ENCODE measurements at places on chromosomes 12 and 14. TPM values are rescaled to one million over a fixed set of nuclear protein-coding genes. Genes with fewer than 3 reads are reported as not detected.

GRCh38 chr14:76313852-76314251 lies 62.1 kb upstream of the ESRRB start:
- H3K4me3 ChIP-seq, result no peak overlapping the region
- H3K27me3 ChIP-seq, result no peaks in the 10 kb centered on the region
- H3K36me3 ChIP-seq, result no peaks in the 10 kb centered on the region

GRCh38 chr12:42698213-42698612 lies 108.7 kb upstream of the PRICKLE1 start:
- no peaks in the 10 kb centered on the region for H3K27me3 ChIP-seq
- no peaks in the 10 kb centered on the region for H3K36me3 ChIP-seq
- DNase-seq, result no peak
- no peak overlapping the region for H3K27ac ChIP-seq
- H3K4me1 ChIP-seq, result no peaks in the 10 kb centered on the region

DNA sequence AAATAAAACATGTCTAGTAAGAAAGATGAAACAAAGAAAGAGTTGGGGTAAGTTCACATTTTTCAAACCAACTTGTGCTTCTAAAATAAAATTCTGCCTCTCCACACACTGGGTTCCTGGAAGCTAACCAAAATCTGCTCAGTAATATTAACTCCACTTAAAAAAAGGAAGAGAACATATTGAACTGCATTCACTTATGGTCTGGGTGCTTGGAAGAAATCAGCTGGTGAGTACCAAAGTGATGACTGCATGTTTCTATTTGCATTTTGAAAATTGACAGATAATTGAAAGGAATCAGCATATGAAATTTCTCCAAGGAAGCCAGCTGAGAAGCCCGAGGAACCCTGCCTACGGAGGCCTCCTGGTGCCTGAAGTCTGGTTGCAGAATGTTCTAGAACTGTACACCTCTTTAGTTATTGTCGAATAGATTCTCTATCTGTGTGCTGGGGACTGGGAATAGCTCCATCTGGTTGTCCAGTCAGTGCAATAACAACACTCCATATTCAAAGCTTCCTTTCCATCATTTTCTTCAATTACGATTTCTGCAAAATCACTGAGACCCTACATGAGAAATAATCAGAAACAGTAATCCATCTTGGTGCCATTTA lies 836.1 kb downstream of the VRK1 start:
- no peak overlapping the region for H3K27ac ChIP-seq
- H3K27me3 ChIP-seq, result no peaks in the 10 kb centered on the region
- no peaks in the 10 kb centered on the region for H3K36me3 ChIP-seq
- H3K4me3 ChIP-seq, result no peak overlapping the region

DNA sequence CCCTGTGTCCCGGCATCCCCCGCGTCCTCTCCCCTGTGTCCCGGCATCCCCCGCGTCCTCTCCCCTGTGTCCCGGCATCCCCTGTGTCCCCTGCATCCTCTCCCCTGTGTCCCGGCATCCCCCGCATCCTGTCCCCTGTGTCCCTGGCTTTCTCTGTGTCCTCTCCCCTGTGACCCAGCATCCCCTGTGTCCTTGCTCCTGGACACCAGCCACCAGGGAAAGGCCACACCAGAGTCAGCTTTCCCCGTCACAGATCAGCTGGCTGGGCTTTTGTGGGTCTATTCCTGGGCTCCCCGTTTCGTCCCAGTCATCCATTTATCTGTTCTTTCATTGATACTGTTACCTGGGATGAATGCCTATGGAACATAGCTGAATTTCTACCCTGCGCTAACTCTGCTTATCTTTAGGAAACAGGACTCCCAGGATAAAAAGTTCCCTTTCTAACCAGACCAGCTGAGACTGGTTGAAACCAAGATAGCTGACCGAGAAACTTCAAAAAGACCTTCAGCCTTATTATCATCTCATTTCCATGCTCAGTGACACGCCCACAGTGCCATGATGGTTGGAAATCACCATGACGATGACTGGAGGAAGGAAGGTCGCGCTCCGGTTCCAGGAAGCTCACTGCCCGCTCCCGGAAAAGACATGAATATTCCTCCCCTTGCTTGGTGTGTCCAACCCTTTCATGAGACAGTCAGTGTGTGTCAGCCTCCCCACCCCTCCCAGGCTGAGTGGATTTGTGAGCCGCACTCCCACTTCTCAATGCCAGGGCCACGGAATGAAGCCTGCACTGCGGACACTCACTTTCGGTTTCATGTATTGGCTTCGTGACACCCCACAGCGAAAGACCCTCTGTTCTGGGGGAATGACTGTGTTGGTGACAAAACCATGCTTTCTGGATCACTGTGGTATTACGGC lies 276.4 kb upstream of the SFSWAP start:
- H3K4me3 ChIP-seq, result no peak overlapping the region
- peaks cover 29% of the 10 kb centered on the region for H3K4me1 ChIP-seq
- no peak overlapping the region for H3K27ac ChIP-seq

DNA sequence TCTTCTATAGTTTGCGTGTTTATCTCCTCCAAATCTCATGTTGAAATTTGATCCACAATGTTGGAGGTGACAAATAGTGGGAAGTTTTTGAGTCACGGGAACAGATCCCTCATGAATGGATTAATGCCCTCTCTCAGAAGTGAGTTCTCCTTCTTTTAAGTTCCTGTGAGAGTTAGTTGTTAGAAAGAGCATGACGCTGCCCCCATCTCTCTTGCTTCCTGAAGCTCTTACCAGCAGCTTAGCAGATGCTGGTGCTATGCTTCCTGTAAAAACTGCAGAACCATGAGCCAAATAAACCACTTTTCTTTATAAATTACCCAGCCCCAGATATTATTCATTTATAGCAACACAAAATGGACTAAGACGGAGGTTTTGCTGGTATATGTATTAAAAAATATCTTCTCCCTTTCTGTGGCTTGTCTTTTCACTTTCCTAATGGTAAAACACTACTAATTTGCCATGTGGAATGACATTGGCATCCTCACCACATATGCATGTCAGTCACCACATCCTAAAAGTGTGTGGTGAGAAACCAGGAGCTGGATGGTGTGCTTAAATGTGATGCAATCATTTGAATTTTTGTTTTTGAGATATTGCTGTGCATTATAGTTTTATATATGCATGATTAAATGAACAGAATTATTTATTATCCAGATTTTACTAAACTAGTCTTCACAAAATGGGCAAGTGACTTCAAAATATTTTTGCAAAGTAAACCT lies 449.3 kb downstream of the ADAMTS20 start:
- no peak for DNase-seq
- no peak overlapping the region for H3K27ac ChIP-seq
- H3K27me3 ChIP-seq, result no peaks in the 10 kb centered on the region
- H3K36me3 ChIP-seq, result no peaks in the 10 kb centered on the region

Gene FGF6
- not detected for polyA plus RNA-seq

Gene TAS2R7
- not detected for polyA plus RNA-seq

Gene ANKS1B
- 1.8 TPM for polyA plus RNA-seq

DNA sequence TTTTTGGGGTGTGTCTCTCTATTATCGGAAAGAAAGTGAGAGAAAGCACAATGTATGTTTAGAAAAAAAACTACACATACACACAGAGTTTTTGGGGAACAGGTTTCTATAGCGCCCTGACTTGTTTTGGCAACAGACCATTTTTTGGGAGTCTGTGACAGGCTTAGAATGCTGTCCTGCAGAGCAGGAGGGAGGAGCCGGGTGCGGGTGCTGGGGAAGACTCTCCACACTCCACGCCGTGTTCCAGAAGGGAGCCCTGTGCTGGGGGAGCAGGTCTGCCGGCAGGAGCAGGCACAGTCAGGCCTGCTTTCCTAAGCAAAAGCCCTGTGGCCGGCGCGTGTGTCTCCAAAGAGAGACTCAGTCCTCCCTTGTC lies 26.5 kb downstream of the CD9 start:
- H3K27ac ChIP-seq, result no peak overlapping the region
- no peaks in the 10 kb centered on the region for H3K27me3 ChIP-seq
- no peak for DNase-seq
- H3K4me3 ChIP-seq, result no peak overlapping the region
- no peaks in the 10 kb centered on the region for H3K36me3 ChIP-seq

DNA sequence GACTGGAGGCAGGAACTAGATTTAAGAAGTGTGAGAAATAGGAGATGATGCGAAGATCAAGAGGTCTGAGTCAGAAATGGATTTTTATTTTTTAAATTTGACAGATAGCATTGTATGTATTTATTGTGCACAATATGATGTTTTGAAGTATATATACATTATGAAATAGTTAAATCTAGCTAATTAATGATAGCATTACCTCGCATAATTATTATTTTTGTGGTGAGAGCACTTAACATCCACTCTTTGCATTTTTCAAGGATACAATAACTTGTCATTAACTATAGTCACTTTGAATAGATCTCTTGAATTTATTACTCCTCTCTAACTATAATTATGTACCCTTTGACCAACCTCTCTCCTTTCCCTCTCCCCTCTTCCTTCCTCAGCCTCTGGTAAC lies 3.7 kb downstream of the SMOC1 start:
- H3K36me3 ChIP-seq, result no peaks in the 10 kb centered on the region
- H3K27ac ChIP-seq, result no peak overlapping the region
- 0 out of 2 replicates have a peak, but pooled peaks cover 13% of the 10 kb centered on the region for H3K27me3 ChIP-seq
- no peak overlapping the region for H3K4me3 ChIP-seq
- DNase-seq, result no peak

Gene RERG
- polyA plus RNA-seq, result 0.84 TPM

DNA sequence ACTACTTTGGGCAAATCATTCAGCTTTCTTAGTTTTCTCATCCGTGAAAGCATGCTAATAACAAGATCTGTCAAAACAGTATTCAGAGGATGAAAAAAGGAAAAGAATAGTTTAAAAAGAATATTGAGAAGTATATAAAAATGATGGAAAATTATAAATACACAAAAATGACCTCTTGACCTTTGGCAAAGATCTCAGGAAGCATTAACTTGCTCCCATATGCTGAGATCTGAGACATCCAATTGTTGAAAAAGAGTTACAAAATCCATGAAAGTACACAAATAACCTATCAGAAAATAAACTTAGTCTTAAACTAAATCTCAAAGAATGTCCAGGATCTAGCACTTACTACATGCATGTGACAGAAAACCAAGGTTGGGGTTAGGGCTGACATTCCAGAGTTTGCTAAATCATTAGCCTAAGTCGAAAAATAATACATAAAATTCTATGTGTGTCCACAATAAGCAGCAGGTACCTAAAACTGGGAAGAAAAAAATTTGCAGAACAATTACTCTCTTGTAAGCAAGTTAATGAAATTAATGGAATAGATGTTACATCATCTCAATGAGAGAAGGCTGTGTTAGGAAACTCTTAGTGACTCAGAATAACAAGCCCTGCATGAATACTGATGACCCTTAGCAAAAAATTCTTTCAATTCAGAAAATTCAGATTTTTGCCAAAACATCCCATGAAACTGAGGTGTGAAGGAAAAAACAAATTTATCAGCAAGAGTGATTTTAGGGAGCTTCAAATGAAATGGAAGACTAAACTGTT lies 3.4 kb downstream of the PAH start:
- DNase-seq, result no peak
- no peak overlapping the region for H3K27ac ChIP-seq
- H3K4me1 ChIP-seq, result no peaks in the 10 kb centered on the region
- H3K4me3 ChIP-seq, result no peak overlapping the region

GRCh38 chr12:53222806-53223261 lies 9.2 kb downstream of the RARG start:
- no peaks in the 10 kb centered on the region for H3K36me3 ChIP-seq
- peaks cover 49% of the 10 kb centered on the region for H3K4me1 ChIP-seq
- no peaks in the 10 kb centered on the region for H3K27me3 ChIP-seq
- peak overlapping the region; percentile 99 for H3K27ac ChIP-seq

DNA sequence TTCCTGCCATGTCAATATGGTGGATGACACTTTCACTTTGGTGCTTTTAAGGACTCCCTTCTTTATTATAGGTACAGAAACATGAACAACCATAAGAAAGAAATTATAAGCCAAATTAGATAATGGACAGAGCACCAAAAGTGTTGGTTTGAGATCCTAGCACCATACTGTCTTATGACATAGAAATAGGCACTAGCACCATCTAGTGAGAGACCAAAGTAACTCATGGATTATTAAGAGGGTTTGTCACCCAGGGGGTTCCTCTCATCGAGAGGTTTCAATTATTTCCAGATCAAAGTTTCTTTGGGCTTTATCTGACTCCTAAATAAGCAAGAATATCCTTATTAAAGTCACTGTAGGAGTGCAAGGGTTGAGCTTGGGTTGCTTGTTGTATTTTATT lies 153.0 kb upstream of the DIO2 start:
- H3K4me1 ChIP-seq, result no peaks in the 10 kb centered on the region
- H3K36me3 ChIP-seq, result no peaks in the 10 kb centered on the region
- H3K27me3 ChIP-seq, result no peaks in the 10 kb centered on the region
- H3K27ac ChIP-seq, result no peak overlapping the region
- H3K4me3 ChIP-seq, result no peak overlapping the region

- H3K4me1 ChIP-seq, result no peaks in the 10 kb centered on the region
- H3K27ac ChIP-seq, result no peak overlapping the region
- H3K4me3 ChIP-seq, result peak overlapping the region; percentile 54
- H3K27me3 ChIP-seq, result no peaks in the 10 kb centered on the region
Measured at GRCh38 chr12:54378796-54379397, 5.6 kb downstream of the ZNF385A start.

DNA sequence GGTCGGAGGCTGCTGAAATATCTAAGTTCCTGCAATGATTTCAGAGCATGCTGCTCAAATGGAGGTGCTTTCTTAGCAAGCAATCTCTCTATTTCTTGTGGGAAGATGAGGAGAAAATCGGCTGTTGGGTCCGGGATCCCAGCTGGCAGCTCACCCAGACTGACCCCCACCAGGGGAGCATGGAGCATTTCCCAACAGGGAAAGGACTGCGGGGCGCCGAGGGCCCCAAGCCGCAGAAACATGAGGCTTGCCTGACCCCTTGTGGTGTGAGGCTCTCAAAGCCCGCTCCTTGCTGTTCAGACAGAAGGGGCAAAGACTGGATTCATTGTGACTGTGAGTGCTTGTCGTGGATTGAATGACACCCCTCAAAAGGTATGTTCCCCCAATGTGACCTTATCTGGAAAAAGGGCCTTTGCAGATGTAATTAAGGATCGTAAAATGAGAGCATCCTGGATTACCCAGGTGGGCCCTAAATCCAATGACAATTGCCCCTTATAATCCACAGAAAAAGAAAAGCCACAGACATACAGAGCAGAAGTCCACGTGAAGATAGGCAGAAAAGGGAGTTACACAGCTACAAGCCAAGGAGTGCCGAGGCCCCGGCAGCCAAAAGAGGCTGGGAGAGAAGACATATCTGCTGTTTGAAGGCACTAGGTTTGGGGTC lies 116.3 kb upstream of the VASH1 start:
- peaks cover 5% of the 10 kb centered on the region for H3K4me1 ChIP-seq
- peak; percentile 74 for DNase-seq
- H3K27ac ChIP-seq, result no peak overlapping the region
- no peaks in the 10 kb centered on the region for H3K27me3 ChIP-seq
- no peaks in the 10 kb centered on the region for H3K36me3 ChIP-seq

GRCh38 chr14:76729258-76729657 lies 32.0 kb upstream of the VASH1 start:
- DNase-seq, result no peak
- no peaks in the 10 kb centered on the region for H3K36me3 ChIP-seq
- H3K4me3 ChIP-seq, result no peak overlapping the region
- no peaks in the 10 kb centered on the region for H3K27me3 ChIP-seq
- no peaks in the 10 kb centered on the region for H3K4me1 ChIP-seq

All from SK-N-SH (cell line).